ENCODE measurements at places on chromosomes 11 and 22.

- DNase-seq: no peak
Observed at GRCh38 chr11:43819926-43820325, 60.7 kb upstream of the ALKBH3 start.

GRCh38 chr11:119511614-119512306 is 88.8 kb upstream of the THY1 start:
- no peak for DNase-seq

DNA sequence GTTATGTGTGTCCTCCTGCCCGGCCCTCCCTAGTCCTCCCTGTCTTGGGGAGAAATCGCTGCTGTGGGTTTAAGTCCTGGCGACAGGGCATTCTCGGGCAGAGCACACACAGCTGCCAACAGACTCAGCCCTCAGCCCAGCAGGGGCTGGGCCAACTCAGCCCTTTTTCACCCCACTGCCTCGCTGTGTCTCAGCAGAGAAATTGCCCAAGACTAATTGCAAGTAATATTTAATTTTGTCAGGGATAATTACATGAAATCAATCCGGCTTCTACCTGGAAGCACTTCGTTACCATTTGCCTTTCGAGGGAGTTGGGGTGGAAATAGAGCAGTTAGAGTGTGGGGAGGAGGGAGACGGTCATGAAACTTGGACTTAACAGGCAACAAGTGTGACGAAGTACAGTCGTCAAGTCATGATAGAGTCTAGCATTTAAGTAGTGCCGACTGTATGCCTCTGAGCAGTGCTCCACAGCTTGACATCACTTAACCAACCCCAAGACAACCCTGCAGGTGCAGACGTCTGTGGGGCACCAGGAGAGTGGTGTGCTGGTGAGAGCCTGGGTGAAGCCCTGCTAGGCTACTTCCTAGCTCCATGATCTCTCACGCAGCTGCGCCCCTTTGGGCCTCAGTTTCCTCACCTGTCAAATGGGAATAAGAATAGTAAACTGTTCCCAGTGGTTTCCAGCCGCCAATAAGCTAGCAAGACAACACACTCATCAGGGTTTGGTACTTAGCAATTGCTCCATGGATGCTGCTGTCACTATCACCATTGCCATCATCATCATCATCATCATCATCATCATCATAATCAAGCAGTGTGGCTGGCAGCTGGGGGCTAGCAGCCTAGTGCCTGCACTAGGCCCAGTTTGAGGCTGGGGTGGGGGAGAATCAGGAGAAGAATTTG is 29.2 kb downstream of the MN1 start:
- no peak for DNase-seq

- DNase-seq: no peak
Observed at GRCh38 chr22:30396871-30397655, at the start of gene SEC14L2. SEC14L2 (plus strand) TSS chr22:30397018; CDS start chr22:30397117, 99 bp downstream.

- DNase-seq: no peak
Observed at GRCh38 chr22:37244114-37244921, at the start of gene RAC2. RAC2 (minus strand) TSS chr22:37244269; CDS start chr22:37244148, 121 bp downstream.

GRCh38 chr22:42385696-42386095 is 46.5 kb downstream of the NFAM1 start:
- no peak for DNase-seq

GRCh38 chr11:35178067-35178805 is 39.3 kb downstream of the CD44 start:
- no peak for DNase-seq

DNA sequence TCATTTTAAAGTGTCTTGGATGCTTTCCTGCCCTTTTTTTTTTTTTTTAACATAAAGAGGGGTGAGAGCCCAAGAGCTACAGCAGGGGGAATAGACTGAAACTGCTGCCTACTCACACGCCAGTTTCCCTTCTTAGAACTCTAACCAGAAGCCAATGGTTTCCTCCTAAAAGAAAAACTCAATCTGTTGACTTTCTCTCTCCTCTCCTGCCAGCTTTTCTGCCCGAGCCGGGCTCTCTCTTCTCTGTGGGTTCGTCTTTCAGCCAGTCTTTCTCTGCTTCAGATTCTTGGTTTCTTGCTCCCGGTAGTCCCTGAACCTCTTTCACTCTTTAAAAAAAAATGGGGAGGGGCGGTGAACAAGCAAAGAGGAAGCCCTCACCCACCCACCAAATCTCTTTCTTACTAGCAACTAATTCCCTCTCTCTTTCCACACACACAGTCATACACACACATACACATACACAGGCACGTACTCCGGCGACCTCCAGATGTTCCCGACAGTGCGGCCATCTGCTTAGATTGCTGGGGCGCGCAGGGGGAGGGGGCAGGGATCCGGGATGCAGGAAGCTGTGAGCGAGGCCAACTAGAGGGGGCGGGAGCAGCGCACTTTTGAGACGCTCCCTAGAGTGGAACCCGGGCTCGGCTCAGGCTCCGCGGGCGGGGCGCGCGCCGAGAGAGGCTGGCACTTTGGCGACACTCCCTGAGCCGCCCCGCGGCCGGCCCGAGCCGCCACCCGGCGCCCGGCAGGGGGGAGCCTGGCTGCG is 444 bp upstream of the TSKU start:
- DNase-seq: no peak

DNA sequence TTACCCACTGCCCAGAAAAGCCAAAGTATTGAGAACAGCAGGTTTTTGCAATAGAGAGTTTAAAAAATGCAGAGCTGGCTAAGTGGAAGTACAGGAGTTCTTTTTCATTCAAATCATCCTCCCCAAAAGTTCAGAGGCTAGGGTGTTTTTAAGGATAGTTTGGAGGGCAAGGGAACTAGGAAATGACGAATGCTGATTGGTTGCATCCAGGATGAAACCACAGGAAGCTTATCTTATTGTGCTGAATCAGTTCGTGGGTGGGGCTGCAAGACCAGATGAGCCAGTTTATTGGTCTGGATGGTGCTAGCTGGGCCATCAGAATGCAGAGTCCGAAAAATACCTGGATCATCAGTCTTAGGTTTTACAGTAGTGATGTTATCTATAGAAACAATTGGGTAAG is 1427.1 kb downstream of the LRRC4C start:
- no peak for DNase-seq

DNA sequence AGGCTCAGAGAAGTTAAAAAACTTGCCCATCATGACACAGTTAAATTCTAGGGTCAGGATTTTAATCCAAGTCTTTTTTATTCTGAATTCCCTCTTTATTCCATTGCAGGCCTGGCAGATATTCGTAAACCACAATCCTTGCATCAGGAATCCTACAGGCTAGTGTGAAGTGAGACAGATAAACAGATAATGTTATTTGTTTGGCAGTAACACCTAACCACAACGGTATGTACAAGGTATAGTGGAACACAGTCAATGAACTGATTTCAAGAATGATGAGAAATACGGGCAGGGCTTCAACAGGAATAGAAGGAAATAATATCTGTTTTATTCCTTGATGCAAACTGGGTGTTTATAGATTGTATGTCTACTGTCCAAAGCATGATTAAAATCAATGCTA is 32.0 kb upstream of the NARS2 start:
- DNase-seq: no peak

DNA sequence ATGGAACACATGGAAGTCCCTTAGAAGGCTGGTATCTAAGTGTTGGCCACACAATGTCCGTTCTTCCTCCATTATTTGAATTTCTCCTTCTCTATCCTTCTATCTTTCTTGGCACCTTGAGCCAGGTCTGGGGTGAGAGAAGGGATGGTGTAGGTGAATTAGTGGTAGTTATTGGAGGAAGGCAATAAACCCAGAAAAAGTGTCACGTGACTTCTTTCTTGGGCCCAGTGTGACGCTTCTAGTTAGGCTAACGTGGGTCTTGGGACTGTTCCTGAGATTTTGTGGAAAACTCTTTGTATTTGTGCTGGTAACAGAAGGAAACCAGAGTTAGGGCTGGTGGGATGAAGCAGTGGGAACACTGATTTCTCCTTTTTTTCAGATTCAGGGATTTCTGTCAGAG is 53.1 kb upstream of the ELF5 start:
- DNase-seq: no peak

- DNase-seq: no peak
Observed at GRCh38 chr22:17968126-17968525, 56.2 kb downstream of the MICAL3 start.

- no peak for DNase-seq
Observed at GRCh38 chr11:64989416-64989815, 7.4 kb downstream of the BATF2 start.

DNA sequence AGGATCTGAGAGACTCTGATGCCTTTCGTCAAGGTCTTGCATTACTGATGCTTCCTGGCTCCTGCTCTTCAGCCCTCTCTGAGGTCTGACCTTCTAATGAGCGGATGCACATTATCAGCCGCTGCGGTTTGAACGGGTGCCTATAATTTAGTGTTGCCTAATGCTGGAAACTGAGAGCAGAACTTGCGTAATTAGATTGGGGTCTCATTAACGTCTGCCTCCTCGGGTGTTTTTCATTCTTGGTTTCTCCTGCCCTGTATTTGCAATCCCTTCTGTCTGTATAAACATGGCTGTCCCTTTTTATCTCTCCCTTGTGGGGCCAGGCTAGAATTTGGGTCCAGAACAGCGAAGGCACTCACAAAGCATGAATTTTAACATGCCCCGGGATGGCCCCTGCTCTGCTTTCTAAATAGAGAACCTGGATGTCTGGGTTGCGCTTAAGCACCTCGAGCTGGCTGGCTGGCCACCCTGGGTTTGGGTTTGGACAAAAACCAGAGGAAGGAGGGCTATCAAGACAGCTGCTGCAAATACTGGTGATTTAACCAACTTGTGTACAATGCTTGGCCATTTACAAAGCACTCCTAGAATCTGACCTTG is 118.6 kb downstream of the TIMP3 start:
- no peak for DNase-seq

- DNase-seq: no peak
Observed at GRCh38 chr11:12404436-12404835, 27.1 kb downstream of the PARVA start.

DNA sequence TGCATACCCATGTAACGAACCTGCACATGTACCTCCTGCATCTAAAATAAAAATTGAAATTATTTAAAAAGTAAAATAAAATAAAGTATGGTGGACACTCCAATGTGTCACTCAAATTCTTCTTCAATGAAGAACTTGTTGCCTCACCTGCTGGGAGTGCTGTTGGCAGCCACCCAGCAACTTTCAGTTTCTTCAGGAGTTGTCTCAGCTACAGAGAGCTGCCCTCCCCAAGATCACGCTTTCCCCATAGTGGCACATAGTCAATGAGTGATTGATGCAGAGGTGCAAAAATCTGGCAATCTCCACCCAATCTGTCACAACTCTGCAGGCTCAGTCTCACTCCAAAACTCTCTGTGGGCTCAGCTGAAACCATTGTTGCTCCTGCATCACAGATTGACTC is 92.3 kb upstream of the C11orf87 start:
- DNase-seq: no peak

GRCh38 chr22:19419464-19420178 is 11.9 kb downstream of the HIRA start:
- DNase-seq: no peak

DNA sequence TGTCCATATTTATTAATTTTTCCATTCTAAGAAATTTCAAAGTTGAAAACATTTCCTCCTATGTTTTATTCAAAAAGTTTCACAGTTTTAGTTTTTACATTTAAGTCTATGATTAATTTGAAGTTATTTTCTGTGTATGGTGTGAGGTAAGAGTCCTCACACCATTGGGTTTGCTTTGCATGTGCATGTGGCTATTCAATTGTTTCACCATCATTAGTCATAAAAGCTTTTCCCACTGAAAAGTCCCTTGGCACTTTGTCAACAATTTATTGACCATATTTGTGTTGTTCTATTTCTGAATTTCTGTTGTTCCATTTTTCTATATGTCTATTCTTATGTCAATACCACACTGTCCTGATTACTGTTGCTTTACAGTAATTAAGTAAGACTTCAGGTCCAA is 186.5 kb downstream of the KIF18A start:
- DNase-seq: no peak

DNA sequence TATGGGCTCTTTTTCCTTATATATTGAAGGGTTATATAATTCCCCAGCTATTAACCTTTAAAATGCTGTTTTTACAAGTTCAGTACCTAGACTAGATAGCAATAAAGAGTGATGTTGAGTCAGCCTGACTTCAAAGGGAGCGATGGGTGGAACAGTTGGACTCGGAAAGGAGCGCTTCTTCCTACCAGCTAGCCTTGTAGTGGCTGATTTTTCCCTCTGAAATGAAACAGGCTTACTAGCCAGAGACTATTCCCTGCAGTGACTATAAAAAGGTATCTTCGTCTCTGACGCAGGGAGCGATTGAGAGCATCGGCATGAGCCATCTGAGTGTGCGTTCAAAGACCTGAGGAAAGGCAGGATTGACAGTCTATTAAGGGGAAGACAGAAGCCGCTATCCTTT is 66.0 kb upstream of the GRAMD1B start:
- DNase-seq: no peak

DNA sequence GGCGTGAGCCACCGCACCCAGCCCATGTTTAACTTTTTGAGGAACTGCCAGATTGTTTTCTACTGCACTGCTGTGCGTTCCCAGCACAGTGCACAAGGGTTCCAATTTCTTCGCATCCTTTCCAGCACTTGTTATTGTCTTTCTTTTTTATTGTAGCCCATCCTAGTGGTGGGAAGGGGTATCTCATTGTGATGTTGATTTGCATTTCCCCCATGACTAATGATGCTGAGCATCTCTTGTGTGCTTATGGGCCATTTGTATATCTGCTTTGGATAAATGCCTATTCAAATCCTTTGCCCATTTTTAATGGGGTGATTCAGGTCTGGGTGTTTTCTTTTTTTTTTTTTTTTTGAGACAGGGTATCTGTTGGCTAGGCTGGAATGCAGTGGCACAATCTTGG is 36.6 kb upstream of the SYT7 start:
- DNase-seq: no peak

- no peak for DNase-seq
Observed at GRCh38 chr11:101441747-101442146, 142.1 kb downstream of the TRPC6 start.

DNA sequence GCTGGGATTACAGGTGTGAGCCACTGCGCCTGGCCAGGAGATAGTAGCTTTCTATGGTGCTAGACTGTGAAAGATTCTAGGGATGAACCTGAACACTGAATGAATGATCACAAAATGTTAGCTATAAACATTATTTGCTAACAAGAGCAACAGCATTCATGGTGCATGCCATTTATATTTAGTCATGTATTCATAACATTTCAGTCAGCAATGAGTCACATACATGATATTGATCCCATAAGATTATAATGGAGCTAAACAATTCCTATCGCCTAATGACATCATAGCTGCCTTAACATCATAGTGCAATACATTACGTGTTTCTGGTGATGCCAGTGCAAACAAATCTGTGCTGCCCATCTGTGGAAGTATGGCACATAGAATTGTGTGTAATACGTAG is 164.1 kb downstream of the ARHGAP42 start:
- DNase-seq: no peak

Measured in GOT3 (cell line).